ENCODE measurements at places on chromosomes 1 and 21.

DNA sequence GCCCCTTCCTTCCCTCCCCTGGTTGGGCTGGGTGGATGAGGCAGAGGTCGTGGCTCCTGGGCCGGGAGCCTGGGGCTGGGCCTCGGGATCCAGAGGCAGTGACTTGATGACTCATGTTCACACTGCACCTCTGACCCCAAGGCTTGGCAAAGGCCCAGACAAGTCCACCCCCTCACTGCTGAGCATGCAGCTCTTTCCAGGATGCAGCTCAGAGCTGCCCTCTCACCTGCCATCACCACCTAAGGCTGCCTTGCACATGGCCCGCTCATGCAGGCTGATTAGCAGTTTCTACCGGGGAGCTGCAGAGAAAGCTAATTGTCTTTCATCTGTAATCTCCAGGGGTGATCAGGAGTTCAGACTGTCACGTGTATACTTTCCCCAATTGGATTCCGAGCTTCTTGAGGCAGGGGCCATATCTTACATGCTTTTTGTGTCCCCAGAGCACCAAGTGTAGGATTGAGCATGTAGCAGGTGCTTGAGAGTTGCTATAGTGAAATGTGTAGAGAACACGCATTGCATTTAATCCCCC, 62.1 kb downstream of the LRRN2 start:
- DNase-seq: peak; percentile 10

DNA sequence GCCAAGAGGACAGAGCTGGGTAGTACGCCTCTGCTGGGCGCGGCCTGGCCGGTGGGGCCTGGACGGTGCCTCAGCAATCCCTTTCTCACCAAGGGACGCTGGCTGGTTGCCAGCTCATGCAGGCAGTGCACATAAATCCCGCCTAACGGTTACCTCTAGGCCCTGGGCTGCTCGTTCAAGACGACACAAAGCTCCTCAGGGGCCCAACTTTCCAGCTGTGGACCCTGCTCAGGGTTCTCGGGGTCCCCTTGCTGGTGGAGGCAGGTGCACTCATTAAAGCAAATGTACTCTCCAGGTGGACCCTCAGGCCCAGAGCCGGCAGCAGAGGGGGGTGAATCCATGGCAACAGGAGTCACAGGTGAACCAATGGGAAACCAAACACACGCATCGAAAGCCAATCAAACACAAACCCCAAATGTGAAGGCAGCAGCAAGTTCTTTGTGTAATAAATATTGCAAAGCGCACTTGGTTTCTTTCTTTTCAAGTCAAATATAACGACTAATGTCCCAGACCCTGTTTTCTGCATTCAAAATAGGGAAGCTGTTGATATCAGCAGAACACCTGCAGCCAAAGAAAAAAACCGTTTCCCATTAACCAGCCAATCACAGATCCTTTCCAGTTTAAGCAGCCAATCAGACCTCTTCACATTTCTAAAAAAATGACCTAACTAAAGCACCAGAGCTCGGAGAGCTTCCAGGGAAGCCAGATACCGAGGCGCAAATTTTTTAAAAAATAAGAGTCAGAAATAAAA, 26.1 kb upstream of the CLSTN1 start:
- peak; percentile 93 for DNase-seq

- peak; percentile 89 for DNase-seq
These were observed 1.9 kb downstream of the MANEAL start for GRCh38 chr1:37795340-37796125.

- no peak for DNase-seq
These were observed 33.4 kb downstream of the NUCKS1 start for GRCh38 chr1:205716371-205717132.

GRCh38 chr1:100543640-100544039, 5.7 kb downstream of the GPR88 start:
- DNase-seq: peak; percentile 69

- DNase-seq: no peak
These were observed 11.9 kb downstream of the F5 start for GRCh38 chr1:169574336-169574735.

DNA sequence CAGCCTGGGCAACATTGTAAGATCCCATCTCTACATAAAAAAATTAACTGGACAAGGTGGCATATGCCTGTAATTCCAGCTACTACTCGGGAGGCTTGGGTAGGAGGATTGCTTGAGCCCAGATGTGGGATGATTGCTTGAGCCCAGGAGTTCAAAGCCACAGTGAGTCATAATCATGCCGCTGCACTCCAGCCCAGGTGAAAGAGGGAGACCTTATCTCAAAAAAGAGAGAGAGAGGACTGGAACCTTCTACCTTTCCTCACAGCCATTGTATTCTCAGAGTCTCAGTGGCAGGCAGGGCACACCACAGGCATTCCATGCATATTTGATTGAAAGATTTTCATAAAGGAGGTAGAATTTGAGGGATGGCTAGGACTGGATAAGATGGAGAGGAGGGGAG, 78.4 kb downstream of the KIF14 start:
- DNase-seq: no peak

DNA sequence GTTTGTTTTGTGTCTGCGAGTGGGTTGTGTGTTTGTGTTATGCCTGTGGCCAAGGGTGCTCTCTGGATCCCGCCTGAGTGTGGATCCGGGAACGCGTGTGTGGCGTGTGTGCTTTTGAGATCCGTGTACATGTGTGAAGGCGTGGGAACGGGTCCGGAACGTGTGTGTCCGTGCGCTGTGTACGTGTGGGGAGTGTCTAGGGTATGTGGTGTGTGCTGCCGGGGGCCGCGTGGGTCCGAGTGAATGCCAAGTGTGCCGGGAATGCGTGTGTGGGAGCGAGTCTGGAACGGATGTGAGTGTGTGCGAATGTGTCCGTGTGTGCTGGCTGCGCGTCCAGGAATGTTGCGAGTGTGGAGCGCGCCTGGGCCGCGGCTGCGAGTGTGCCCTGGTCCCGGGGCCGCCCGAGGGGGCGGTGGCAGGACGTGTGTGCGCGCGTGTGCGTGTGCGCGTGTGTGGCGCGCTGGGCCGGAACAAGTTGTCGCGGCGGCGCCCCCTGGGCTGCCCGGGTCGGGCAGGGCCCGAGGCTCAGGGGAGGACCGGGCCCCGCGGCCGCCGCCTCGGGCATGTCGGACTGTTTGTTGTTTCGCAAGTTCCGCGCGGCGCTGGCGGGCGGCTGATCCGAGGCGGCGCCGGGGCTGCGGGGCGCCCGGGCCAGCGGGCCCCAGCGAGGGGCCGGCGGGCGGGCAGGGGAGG, 953 bp downstream of the PTPRU start:
- DNase-seq: peak; percentile 45

GRCh38 chr1:193694741-193695140, 508.3 kb upstream of the B3GALT2 start:
- no peak for DNase-seq

DNA sequence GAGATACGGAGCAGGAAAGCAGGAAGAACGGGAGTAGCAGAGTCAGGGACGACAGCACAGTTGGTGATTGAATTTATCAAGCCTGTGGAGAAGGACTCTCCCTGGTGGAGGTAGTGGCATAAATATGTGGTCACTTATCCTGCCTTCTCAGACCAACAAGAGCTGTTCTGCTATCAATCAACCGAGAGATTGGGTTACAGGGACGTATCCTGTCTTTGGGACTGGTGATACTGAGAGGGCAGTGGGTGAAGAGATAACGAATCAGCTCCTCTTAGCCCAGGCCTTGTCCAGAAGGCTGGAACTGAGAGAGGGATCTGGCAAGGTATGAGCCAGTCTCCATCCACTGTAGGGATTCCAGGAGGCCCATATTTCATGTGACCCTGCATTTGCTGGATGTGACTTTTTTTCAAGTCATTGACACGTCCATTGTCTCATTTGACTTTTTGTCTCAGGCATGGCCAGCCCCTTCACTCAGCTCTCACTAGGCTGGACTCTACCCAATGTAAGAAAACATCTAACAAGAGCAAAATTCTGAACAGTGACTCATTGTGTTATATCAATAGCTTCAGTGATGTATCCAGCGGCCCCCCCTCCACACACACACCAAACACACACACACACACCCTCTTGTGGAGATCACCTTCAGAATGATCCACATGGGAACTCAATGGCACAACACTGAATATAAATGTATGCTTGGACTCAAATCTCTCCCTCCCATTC, 11.3 kb downstream of the C1orf116 start:
- DNase-seq: peak; percentile 92
